ENCODE measurements at places on chromosomes 1 and 21.

DNA sequence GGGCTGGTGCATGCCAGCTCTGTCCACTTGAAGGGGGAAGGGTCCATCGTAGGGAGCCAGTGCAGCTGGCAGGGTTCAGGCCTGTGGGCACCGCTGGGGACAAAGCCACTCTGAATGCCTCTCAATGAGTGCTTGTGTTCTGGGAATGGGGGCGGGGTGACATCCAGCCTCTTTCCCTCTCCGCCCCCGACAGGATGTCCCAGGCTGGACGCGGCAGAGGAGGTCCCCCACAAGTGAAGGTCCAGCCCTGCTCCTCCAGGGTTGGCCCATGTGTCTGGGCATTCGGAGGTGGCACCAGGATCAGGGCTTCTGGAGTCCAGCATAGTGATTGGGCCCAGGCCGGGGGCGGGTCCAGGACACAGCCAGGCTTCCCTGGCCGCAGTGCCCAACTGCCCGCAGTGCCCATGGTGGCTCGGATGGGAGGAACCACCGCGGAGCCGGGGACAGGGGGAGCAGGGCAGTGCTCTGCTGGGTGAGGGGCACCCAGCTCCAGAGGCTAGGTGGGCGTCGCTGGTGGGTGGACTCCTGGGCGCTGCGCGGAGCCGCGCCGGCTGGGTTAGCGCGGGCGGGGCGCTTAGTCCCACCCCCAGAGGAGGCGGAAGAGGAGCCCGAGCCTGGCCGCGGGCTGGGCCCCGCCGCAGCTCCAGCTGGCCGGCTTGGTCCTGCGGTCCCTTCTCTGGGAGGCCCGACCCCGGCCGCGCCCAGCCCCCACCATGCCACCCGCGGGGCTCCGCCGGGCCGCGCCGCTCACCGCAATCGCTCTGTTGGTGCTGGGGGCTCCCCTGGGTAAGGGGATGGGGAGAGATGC, at the start of gene SHISA4:
TSS of gene SHISA4 (plus strand) at position 617 of the 808 bp plus-strand sequence. CDS start at position 714, 97 bp downstream.
- no peak for DNase-seq

- DNase-seq: no peak
Measured at GRCh38 chr1:204473400-204473965, 21.1 kb downstream of the PIK3C2B start.

DNA sequence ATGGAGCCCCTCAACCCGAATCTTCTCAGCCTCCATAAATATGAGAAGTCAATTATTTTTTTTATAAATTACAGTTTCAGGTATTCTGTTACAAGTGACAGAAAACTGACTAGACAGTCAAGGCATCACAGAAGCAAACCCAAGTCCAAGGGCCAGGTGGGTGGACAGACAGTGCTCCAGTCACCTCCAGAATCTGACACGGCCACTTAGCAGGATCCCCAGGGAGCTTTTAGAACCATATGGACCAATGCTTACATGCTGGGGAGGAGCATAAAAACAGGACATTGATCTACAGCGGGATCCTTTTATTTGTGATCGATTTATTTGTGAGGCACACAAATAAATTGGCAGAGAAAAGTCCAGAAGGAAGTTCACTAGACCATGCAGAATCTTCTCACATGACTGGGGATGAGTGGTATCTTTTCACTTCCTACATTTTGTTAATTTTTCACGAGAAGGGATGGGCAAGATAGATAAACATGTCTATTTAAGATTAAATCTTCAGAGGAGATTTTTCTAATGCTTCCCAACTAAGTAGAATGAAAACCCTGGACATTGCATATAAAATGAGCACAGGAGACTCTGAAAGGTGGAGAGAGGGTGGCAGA, 15.0 kb downstream of the ZNF496 start:
- DNase-seq: no peak

DNA sequence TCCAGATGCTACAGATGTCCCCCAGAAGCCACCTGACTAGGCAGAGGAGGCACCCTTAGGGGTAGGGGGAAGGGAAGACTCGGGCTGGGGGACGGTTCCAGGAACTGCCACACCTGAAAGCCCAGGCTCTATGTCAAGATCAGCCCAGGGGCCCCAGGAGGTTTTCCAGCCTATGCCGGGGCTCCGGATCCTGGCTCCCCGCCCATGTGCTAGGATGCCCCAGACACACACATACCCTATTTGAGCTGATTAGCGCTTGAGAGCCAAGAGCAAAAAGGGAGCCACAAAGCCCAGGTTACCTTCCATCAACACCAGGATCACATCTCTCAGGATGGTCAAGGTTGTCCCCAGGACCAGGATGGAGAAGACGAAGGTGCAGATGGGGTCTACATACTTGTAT, 4.5 kb downstream of the SLC30A2 start:
- no peak for DNase-seq

GRCh38 chr1:6505367-6506209, 14.1 kb upstream of the PLEKHG5 start:
- DNase-seq: no peak

DNA sequence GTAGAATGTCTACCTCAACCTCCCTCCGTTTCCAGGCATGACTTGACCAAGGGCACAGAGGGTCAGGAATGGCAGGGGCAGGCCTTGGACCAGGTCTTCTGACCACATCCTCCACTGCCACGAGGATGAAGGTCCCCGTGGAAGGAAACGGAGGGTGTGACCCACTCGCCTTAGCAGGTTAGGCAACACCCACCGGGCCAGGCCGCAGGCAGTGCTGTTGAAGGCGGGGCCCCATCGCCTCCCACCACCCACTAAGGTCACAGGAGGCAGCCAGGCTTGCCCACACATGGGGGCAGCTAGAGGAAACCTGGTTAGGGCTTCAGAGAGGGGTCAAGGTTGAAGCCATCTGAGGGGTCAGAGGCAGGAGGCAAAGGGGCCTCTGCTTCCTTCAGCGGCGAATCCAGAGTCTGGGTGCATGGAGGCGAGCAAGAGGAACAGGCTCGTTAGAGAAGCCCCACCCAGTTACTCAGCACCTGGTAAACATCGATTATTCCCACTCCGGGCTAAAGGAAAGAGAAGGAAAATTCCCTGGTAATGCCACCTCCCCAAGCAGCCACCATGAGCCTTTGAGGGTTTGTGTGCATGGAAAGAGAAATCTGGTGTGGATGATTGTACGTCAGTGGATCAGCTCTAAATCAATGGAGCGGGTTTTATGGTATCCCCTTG, 37.0 kb downstream of the RIPK4 start:
- DNase-seq: no peak

GRCh38 chr1:112849425-112850033, 106.5 kb downstream of the SLC16A1 start:
- DNase-seq: no peak

DNA sequence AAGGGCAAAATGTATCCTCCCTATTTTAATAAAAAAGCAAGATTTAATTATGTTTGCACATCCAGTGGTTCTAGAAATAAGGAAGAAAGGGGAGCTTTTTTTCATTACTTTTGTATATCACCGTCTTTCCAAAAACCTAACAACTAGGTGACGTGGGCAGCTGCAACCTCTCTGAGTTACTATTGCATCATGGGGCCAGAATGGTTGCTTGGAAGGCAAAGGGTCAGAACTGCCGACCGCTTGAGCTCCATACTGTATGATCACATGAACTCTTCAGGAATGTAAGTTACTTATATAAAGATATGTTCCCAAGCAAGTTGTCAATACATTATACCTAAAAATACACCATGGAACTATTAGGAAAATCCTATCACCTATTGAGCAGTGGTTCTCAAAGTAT, 85.6 kb upstream of the HIVEP3 start:
- no peak for DNase-seq

GRCh38 chr1:201719812-201720521, 109.0 kb upstream of the IPO9 start:
- no peak for DNase-seq

- DNase-seq: no peak
Measured at GRCh38 chr1:86151427-86151826, 5.1 kb downstream of the COL24A1 start.

GRCh38 chr1:40394491-40395172, 21.1 kb downstream of the SMAP2 start:
- DNase-seq: no peak

- no peak for DNase-seq
Measured at GRCh38 chr1:91778964-91779363, 107.0 kb downstream of the TGFBR3 start.

GRCh38 chr1:153493343-153493960, 33.0 kb upstream of the S100A7 start:
- DNase-seq: no peak

DNA sequence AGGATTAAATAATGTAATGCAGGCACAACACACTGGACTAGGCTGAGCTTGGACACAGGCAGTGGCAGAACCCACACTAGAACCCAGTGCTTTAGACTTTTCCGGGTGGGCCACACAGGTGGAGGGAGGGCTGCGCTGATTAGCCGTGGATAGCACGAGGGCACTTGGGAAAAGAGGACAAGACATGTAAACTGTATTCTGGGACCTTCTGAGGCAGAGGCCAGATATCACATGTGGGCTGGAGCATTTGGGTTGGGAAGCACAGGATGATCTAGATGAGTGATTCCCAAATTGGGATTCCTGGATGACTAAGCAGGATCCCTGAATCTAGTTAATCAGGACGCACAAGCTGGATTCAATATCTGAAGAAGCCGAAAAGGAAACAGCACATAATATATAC, 20.3 kb upstream of the A3GALT2 start:
- no peak for DNase-seq

GRCh38 chr1:248703674-248704073, 1.1 kb upstream of the OR14I1 start:
- no peak for DNase-seq

GRCh38 chr1:111054656-111055055, 85.2 kb downstream of the DRAM2 start:
- DNase-seq: no peak

GRCh38 chr1:1462318-1462966, 9.1 kb upstream of the ATAD3B start:
- DNase-seq: no peak

- DNase-seq: no peak
Measured at GRCh38 chr1:29900104-29900679, 663.9 kb downstream of the PTPRU start.

DNA sequence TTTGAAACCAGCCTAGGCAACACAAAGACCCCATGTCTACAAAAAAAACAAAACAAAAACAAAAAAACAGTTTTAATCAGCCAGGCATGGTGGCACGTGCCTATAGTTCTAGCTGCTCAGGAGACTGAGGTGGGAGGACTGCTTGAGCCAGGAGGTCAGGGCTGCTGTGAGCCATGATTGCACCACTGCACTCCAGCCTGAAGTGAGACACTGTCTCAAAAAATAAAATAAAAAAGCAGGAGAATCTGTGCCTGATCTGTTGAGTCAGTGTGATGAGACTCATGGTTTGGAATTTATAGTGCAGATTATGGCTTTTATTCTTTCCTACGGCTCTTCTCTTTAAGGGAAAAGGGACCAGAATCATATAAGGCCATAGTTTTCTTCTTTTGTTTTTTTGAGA, 16.5 kb downstream of the TRIT1 start:
- no peak for DNase-seq

- no peak for DNase-seq
Measured at GRCh38 chr1:14843525-14843924, 245.0 kb downstream of the KAZN start.

DNA sequence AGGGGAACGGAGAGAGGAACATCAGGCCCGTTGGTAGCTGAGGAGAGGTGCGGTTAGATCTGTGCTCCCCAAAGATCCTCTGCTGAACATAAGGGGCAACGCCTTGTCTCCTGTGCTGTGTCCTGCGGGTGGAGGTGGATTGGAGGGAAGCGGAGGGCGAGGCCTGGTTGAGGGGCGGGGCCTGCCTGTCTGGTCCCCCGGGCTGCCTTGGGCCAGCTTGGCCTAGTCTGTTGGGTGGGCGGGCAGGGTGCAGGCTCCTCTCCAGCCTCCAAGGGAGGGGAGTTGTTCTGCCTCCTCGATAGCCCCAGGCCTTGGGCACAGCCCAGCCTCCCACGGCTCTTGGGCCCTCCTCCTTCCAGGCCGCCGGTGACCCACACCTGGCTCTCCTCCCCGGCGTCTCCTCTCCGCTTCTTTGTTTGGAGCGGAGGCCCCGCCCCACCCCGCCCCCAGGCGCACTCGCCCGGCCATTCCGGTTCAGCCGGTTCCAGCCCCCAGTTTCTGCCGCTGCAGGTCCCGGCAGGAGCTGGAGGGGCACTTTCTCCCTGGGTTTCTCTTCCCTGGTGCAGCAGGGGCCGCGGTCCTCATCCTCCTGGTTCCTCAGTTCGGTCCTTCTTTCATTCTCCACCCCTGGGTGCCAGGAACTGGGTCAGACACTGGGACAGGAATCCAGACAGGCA, 19.4 kb downstream of the PTPRF start:
- DNase-seq: no peak

GRCh38 chr21:14401217-14401616, 18.3 kb upstream of the HSPA13 start:
- no peak for DNase-seq

DNA sequence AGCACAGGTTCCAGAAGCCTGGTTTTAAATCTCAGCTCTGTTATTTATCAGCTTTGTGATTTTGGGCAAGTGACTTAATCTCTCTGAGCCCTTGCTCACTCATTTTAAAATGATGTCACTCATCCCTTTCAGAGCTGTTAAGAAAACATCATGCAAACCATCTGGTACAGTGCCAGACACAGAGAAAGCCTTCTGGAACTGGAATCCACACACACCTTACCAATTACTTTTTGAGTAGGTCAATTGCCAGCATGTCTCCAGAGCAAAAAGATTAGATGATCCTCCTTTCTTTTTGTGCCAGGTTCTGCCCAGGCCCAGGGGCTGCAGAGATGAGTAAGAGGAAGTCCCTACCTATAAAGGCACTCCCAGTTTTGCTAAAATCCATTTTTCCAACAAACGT, 61.3 kb downstream of the ROR1 start:
- DNase-seq: no peak

DNA sequence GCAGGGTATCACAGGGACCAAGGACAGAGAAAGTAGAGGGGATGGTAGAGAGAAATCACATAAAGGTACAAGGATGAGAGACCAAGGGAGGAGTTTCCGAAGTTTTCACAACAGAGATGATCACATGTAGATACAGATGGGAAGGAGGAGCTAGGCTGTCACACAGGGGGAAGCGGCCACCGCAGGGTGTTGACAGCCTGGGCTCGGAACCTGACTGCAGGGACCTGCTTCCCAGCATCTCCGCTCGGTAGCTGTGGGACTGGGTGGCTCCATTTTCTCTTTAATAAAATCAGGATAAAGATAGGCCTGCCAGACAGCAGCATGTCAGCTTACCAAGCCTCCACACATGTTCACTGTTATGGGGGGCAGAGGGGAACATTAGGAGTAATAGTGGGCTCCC, 32.3 kb downstream of the CDCA8 start:
- DNase-seq: no peak

Data from stimulated activated CD8-positive, alpha-beta memory T cell treated with anti-CD3 and anti-CD28 coated beads, Interleukin-15, amount 100 ng/mL, for 48 hours (primary cell).